NCI-H2107 (cell line): ENCODE measurements at places on chromosomes 16 and 17.

- no peak for DNase-seq
Measured at GRCh38 chr17:42629411-42630009, 20.0 kb downstream of the TUBG1 start.

- DNase-seq = no peak
Measured at GRCh38 chr17:19296786-19297778, 59.9 kb downstream of the EPN2 start.

- no peak for DNase-seq
Measured at GRCh38 chr16:85733839-85734170, 17.1 kb downstream of the C16orf74 start.

DNA sequence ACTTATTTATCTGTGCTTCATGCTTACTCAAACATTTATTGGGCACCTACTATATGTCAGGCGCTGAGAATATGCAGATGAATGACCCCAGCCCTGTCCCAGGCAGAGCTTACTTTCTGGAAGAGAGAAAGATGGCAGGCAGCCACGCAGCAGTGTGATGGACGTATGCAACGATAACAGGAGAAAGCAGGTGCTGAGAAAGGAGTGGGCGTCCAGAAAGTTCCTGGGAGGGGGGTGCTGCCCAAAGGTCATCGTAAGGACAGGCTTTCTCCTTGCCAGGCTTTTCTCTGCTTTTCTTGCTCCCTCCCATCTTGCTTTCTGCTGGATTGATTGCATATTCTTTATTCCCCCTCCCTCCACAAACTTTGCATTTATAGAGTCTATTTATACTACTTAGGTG, 124.5 kb downstream of the GAS7 start:
- DNase-seq = no peak
